ENCODE measurements at places on chromosomes 16 and 17. TPM values are rescaled to one million over a fixed set of nuclear protein-coding genes. Genes with fewer than 3 reads are reported as not detected.

DNA sequence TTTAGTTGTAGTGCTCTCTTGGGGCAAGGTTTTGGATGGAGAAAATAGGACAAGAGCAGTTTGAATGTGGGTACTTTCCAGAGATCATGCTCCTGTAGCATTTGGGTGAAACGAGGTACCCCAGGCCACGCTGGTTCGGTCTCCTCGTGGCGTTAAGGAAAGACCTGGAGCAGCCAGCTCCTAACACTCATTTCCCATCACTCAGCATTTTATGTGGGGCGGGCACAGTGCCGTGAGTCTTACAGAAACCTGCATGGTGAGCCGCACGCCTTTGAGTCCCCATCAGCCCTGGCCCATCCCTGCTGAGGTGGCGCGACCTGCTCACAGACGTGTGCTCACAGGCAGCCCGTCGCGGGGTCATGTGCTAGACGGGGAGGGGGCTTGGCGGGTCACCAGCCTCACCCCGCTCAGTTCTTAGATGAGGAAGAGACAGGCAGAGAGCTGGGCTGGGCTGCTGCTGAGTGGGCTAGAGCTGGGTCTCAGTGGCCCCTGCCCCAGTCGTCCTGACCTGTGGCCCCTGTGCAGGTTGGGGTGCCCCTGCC lies 37.3 kb downstream of the TBCD start:
- no peak overlapping the region for H3K4me3 ChIP-seq
- no peaks in the 10 kb centered on the region for H3K36me3 ChIP-seq
- no peak overlapping the region for H3K27ac ChIP-seq
- no peaks in the 10 kb centered on the region for H3K4me1 ChIP-seq

KRTAP3-1 gene
- not detected for total RNA-seq

DNA sequence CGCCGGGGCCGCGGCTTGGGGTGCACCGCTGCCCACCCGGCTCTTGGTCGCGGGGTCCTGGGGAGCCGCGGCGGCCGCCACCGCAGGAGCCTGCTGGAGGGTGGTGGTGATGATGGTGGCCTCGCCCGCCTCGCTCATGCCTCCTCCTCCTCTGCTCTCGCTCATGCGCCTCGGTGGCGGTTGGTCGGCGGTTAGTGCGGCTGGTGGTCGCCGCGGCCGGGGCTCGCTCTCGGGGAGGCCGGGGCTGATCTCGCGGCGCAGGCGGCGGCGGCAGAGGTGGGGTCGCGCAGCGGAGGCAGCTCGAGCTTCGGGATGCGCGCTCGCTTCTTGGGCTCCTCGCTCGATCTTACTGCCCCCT lies 41.6 kb downstream of the AHSP start:
- no peaks in the 10 kb centered on the region for H3K4me1 ChIP-seq
- peak overlapping the region; percentile 8 for H3K4me3 ChIP-seq
- H3K27ac ChIP-seq: no peak overlapping the region
- DNase-seq: no peak

- H3K27me3 ChIP-seq: no peaks in the 10 kb centered on the region
- H3K36me3 ChIP-seq: no peaks in the 10 kb centered on the region
- DNase-seq: no peak
- H3K27ac ChIP-seq: no peak overlapping the region
Measured at GRCh38 chr16:8713635-8714172, 39.3 kb downstream of the ABAT start.

- H3K4me1 ChIP-seq: no peaks in the 10 kb centered on the region
- no peaks in the 10 kb centered on the region for H3K27me3 ChIP-seq
- DNase-seq: no peak
- no peak overlapping the region for H3K27ac ChIP-seq
- H3K36me3 ChIP-seq: no peaks in the 10 kb centered on the region
Measured at GRCh38 chr16:19228575-19228974, 57.0 kb upstream of the CLEC19A start.

DNA sequence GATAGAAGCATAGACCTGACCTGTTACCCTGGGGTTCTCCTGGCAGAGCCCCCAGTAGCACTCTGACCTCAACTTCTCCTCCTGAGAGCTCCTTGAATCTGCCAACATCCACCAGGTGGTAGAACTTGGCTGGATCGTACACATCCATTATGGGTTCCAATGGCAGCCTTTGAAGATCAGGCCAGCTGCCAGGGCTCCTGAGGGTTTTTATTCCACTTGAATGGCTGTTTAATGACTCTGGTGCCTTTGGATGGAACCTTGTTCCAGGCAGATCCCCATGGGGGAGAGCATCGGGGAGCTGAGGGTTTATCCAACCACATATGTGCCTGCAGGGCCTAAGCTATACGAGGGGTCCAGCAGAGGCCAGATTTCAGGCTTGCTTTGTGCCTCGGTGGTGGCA lies 47.1 kb upstream of the CLEC19A start:
- no peaks in the 10 kb centered on the region for H3K27me3 ChIP-seq
- no peaks in the 10 kb centered on the region for H3K4me1 ChIP-seq
- H3K4me3 ChIP-seq: no peak overlapping the region
- no peak overlapping the region for H3K27ac ChIP-seq
- DNase-seq: no peak
- H3K36me3 ChIP-seq: no peaks in the 10 kb centered on the region

DNA sequence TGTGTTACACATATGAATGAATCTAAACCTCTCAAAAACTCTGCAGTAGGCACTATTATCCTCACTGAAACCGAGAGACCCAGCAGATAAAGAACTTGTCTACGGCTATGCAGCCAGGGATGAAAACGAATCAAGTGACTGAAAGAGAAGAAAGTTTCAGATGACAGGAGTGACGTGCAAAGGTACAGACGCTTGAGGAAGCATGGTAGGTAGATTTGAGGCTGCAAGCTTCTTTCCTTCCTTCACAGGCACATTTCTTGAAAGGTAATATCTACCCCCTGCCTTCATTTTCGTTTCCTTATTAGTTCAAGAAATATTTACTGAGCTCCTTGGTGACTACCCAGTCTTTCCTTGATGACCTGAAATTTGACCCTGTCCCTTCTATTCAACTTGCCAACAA lies 211.5 kb upstream of the AXIN2 start:
- no peaks in the 10 kb centered on the region for H3K4me1 ChIP-seq
- H3K36me3 ChIP-seq: no peaks in the 10 kb centered on the region
- no peaks in the 10 kb centered on the region for H3K27me3 ChIP-seq
- no peak overlapping the region for H3K27ac ChIP-seq

- H3K36me3 ChIP-seq: no peaks in the 10 kb centered on the region
- DNase-seq: no peak
- no peaks in the 10 kb centered on the region for H3K4me1 ChIP-seq
- no peak overlapping the region for H3K27ac ChIP-seq
Measured at GRCh38 chr17:80696456-80696855, 151.8 kb downstream of the RPTOR start.

GRCh38 chr17:68694791-68695485 lies 93.8 kb upstream of the FAM20A start:
- DNase-seq: no peak
- H3K27ac ChIP-seq: no peak overlapping the region
- H3K4me3 ChIP-seq: no peak overlapping the region
- H3K27me3 ChIP-seq: no peaks in the 10 kb centered on the region
- no peaks in the 10 kb centered on the region for H3K4me1 ChIP-seq

DNA sequence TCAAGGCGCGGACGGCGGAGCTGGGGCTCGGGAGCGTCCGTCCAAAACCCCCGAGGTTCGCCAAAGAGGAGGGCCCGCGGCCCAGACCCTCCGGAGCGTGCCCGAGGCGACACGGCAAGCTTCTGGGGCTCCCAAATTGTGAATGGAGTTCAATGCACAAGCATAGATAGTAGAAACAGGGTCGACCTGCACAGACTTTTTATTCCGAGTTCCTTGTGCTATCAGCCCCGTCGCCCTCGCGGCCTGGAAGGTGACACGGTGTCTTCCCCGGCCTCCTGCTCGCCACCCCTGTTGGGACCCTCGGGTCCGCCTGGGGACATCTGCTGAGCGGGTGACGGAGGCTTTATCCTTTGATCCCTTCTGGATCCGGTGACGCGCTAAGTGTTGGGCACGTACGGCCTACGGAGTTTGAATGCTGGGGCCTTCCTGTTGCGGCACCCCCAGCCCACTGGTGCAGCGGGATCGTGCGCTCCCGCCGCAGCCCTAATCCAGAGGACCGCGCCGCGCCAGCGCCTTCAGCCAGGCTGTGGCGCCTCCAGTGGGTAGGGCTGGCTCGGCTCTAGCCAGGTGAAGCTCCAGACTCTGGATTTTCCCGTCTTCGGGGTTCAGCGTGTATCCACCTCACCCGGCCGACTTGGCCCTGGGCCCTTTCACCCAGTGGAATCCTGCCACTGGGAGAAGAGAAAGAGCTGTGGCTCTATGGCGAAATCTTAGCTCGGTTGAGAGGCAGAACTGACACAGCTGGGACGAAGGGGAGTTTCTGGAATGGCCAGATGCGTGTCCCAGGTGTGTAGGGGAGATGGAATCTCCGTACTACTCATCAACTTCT lies 17.0 kb upstream of the NTN1 start:
- H3K27ac ChIP-seq: no peak overlapping the region
- peak overlapping the region; percentile 72 for H3K4me3 ChIP-seq
- H3K4me1 ChIP-seq: peaks cover 11% of the 10 kb centered on the region

DNA sequence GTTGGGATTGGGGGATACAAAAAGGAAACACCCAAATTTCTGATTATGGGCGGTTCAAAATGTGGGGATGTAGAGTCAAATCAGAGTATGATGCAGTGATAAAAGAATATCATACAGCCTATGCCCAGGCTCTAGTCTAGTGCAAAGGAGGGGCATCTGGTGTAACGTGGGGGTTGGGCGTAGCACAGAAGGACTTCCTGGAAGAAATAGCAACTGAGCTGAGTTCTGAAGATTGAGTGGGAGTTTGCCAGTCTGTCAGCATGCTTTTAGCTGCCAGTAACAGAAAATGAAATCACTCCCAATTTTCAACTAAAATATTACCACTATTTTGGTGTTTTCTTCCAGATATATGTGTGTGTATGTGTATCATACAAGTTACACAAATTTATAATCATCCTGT lies 196.9 kb downstream of the SPECC1 start:
- no peak for DNase-seq
- no peaks in the 10 kb centered on the region for H3K27me3 ChIP-seq
- H3K36me3 ChIP-seq: no peaks in the 10 kb centered on the region

- no peak overlapping the region for H3K4me3 ChIP-seq
- H3K27me3 ChIP-seq: no peaks in the 10 kb centered on the region
- no peaks in the 10 kb centered on the region for H3K4me1 ChIP-seq
- DNase-seq: no peak
- H3K27ac ChIP-seq: no peak overlapping the region
- no peaks in the 10 kb centered on the region for H3K36me3 ChIP-seq
Measured at GRCh38 chr17:79044462-79044861, 20.5 kb downstream of the C1QTNF1 start.

CDR2L gene
- total RNA-seq: 8.0 TPM

GRCh38 chr17:17122781-17123483 lies 80.7 kb downstream of the MPRIP start:
- DNase-seq: no peak
- H3K4me1 ChIP-seq: no peaks in the 10 kb centered on the region
- H3K27me3 ChIP-seq: no peaks in the 10 kb centered on the region
- no peaks in the 10 kb centered on the region for H3K36me3 ChIP-seq
- no peak overlapping the region for H3K27ac ChIP-seq
- no peak overlapping the region for H3K4me3 ChIP-seq

- no peaks in the 10 kb centered on the region for H3K27me3 ChIP-seq
- no peak overlapping the region for H3K4me3 ChIP-seq
- DNase-seq: no peak
- no peaks in the 10 kb centered on the region for H3K4me1 ChIP-seq
Measured at GRCh38 chr16:71709229-71709781, 15.2 kb downstream of the PHLPP2 start.

KCNJ12 gene
- total RNA-seq: 1.4 TPM

GRCh38 chr16:84406006-84406963 lies 37.9 kb downstream of the ATP2C2 start:
- no peaks in the 10 kb centered on the region for H3K27me3 ChIP-seq
- DNase-seq: no peak
- no peaks in the 10 kb centered on the region for H3K4me1 ChIP-seq
- H3K4me3 ChIP-seq: no peak overlapping the region

GRCh38 chr17:3665834-3666233 lies 2.5 kb downstream of the TAX1BP3 start:
- H3K27me3 ChIP-seq: no peaks in the 10 kb centered on the region
- H3K27ac ChIP-seq: no peak overlapping the region
- H3K4me1 ChIP-seq: peaks cover 3% of the 10 kb centered on the region
- no peak for DNase-seq
- H3K4me3 ChIP-seq: no peak overlapping the region

All from breast epithelium (tissue), 4 donors.